C1 segment of cervical spinal cord (tissue), 14 donors: ENCODE measurements at places on chromosomes 6 and 20.

DNA sequence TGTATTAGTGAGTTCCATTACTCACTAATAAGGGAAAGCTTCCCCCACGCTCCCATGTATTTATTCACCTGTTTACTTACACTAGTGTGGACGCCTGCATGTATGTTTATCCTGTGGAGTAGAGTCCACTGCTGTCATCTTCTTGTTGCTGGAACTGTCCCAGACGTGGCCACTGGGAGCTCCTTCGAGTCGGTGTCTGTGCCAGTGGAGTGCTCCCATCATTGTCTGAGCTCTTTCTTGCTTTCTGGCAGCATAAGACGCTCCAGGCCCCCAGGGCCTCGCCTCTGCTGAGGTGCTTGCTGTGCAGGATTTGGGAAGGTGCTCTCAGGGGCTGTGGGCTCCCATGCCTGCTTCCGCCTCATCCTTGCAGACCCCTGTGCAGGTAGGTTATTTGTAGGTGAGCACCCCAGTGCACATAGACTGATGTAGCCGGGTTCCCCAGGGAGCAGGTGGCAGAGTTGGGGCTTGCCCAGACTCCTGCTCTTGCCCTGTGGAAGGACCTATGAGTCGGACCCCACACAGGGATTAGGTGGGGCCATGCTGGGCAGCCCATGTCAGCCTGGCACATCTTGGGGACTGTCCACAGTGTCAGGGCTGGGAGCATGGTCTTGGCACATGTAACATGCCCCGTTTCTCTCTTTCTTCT, 16.6 kb downstream of the PHACTR3 start:
- no peak for DNase-seq

- no peak for DNase-seq
These were observed 444.3 kb upstream of the NRSN1 start for GRCh38 chr6:23681743-23682142.

GRCh38 chr20:57821935-57822334, 112.1 kb upstream of the PMEPA1 start:
- no peak for DNase-seq

GRCh38 chr6:44558024-44558831, 170.7 kb downstream of the CDC5L start:
- DNase-seq: no peak

- no peak for DNase-seq
These were observed 95.7 kb downstream of the LY86 start for GRCh38 chr6:6683969-6684833.

- no peak for DNase-seq
These were observed 1014.9 kb upstream of the GJE1 start for GRCh38 chr6:141117874-141118273.

GRCh38 chr6:54284161-54284860, 23.9 kb upstream of the TINAG start:
- DNase-seq: no peak

DNA sequence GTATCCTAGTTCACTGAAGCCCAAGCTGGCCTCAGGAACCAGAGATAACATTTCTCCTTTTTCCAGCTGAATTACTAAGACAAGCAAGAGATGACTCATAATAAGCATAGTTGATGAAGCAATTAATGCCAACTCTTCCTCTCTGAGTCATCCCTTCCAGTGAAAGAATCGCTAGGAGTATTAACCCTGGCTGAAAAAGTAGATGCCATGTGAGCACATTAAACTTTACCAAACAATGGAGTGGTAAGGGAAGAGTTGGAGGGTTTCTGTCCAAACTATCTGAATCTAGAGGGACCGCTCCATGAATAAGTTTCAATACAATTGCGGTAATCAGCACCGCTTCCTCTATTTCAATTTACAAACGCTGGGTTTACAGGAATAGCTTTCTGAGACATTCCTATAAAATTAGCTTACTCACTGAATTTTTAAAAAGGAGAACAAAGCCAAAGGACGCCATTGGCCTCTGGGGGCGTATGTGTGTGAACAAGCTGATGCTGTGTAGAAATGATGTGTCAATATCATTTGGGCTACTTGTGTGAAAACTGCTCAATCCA, 48.3 kb downstream of the ATXN1 start:
- no peak for DNase-seq

GRCh38 chr6:110421749-110422443, 6.5 kb upstream of the DDO start:
- DNase-seq: no peak

DNA sequence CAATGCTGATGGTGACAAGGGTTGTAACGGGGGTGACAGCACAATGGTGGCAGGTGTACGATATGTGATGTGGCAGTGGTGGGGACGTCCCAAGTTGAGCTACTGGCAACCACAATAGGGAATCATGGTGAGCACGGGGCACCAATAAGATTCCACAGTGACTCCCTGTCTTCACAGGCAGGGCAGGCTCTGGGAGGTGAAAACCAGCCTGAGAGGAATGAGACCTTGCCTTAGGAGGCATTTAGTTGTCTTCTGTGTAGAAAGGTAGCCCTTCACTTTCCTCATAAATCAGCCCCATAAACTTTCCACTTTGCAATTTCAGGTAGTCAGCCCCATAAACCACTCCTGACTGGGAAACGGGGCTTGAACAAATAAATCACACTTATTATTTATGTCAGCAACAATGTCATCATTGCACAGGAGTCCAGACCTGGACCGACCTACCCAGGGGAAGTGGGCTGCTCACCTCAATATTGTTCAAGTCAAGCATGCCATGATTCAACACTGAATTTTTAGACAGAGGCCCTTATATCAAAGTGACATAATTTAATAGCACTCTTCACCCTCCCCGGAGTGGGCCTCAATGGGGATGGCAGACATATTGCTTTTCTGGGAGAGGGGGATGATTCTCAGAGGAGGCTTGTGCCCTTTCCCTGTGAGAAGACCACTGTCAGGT, 150.8 kb downstream of the CDC5L start:
- DNase-seq: no peak

DNA sequence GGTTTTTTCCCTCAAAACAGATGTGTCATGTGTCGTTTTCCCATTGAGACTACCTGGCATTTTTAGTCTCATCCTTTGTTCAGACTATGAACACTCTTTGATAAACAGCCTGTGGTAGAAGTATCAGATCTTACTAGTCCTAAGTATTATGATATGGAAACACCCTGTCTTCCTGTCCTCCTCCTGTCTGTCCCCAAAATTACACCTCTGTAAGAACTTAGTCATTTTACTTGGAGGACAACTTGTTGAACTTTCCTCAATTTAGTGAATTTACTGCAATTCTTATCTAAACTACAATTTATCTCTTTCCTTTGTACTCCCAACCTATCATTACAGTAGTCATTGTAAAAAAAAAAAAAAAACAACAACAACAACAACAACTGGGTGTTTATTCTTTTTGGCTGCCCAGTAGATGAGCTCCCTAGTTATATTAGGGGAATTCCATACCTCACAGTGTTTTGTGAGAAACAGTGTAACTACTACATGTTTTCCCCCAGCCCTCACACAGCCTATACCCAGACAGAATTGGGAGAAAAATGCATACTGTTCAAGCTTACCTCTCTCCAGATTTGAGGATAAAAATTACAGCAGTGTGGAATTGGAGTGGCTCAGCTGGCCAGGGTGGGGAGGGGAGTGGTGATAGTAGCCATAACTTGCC, 18.5 kb upstream of the ERVFRD-1 start:
- no peak for DNase-seq

- DNase-seq: no peak
These were observed 26.0 kb downstream of the TRAM2 start for GRCh38 chr6:52550870-52551269.

GRCh38 chr20:3383878-3384495, 23.5 kb downstream of the DNAAF9 start:
- no peak for DNase-seq

DNA sequence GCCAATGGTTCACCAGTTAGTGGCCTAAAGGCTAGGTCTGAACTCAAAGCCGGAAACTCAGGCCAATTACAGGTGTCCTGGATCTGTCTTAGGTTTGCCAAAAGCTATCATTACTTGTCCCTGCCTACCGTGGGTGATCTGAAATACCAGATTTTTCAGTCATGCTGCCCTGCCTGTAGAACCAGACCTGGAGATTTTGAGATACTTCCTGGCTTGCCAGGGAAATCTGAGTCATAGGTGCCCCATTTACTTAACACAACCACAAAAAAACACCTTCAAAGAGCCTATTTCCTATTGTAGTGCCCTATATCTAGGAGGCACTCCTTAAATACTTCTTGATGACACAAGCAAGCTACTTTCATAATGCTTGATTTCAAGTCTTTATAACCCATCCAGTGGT, 13.9 kb upstream of the RANBP9 start:
- no peak for DNase-seq

GRCh38 chr6:143328876-143329275, 121.6 kb downstream of the ADAT2 start:
- DNase-seq: no peak

- no peak for DNase-seq
These were observed 110.9 kb upstream of the LAMP5 start for GRCh38 chr20:9403448-9403847.

DNA sequence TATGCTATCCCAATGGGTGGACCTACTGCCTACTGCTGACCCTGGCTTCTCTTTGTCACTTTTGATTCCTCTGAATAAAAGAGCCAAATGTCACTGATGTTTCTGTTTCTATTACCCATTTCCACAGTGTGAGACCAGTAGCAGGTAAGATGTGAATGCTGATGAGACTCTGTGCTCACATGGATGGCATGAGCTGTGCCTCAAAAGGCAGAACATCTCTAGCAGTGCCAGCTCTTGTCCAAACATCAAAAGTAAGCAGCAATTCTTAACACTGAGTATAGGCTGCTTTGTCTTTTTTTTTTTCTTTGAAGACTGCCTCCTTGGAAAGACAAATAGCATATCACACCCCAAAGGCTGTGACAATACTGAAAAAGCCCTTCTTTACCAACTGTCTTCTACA, 459.2 kb upstream of the RUNX2 start:
- no peak for DNase-seq

DNA sequence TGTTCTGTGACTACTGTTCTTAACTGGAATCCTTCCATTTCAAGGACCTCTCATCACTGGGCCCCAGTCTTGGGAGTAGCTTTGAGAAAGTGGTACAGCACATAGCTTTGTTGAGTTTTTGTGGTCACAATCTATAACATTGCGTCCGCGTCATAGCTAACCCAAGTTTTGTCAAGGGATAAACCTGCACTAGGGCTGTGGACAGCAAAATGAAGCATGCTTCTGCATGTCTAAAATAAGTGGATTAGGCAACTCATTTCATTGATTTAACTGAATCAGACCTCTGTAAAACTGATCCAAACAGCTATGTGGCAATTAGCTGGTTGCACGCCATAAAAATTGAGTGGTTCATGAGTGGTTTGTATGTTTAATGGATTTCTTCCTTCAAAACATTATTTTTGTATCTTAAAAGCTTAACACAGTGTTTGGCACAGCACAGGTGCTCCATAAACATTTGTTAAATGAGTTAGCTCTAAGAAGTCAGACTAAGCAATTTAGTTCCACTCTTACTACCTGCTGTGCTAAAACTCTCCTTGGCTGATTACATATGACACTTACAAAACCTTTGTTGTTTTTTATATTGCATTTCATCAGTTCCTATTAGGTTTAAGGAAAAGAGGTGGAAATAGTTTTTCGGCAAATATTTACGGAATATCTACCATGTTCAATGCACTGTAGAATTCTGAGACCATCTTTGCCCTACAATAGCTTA, 160.3 kb upstream of the ATXN1 start:
- DNase-seq: no peak

DNA sequence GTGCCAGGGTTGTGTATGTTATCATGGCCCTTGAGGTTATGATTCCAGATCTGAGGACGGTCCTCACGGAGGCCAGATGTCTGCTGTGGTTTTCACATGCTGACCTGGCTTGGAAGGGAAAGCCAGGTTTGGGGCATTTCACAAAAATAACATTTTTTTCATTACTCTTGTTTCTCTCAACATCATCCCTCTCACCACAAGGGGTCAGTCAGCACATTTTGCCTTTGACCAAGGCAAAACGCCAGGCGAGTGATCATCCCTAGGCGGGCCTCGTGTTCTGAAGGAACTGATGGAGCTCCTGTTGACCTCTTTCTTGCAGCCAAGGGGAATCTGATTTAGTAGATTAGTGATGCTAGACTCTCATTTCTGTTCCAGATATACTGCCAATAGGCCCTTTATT, 133.5 kb downstream of the TBC1D7 start:
- DNase-seq: peak; percentile 21

DNA sequence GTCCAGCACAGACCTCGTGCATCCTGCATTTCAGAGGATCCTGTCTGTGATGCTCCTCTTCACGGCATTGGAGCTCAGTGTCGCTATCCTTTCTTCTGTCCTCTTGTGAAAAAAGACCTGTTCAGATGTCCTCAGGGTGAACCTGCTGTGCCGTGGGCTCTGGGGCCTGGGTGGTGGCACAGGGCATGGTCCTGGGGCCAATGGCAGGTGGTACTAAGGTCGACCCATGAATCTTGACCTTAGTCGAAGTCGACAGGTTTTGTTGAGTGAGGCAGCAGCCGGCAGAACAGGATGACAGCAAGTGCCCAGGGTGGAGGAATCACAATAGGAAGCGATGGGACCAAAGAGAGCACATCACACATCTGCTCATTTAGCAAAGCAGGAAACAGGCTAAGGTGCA, 22.0 kb upstream of the MAS1L start:
- no peak for DNase-seq

DNA sequence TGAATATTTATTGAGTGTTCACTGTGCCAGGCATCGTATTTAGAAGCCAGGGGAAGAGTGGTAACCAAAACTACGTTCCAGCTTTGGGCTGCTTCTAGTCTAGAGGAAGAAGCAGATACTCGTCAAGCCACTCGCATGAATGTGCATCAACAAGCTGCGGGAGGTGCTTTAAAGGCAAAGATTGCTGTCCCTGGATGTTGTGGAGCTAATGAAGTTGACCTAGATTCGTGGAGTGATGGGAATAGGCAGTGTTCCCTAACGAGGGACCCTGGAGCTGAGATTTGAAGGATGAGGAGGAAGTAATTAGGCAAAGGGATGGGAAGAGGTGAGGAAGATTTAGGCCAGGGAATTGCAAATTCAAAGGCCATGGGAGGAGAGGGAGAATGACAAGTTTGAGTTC, 118.9 kb downstream of the TMEM170B start:
- DNase-seq: no peak

DNA sequence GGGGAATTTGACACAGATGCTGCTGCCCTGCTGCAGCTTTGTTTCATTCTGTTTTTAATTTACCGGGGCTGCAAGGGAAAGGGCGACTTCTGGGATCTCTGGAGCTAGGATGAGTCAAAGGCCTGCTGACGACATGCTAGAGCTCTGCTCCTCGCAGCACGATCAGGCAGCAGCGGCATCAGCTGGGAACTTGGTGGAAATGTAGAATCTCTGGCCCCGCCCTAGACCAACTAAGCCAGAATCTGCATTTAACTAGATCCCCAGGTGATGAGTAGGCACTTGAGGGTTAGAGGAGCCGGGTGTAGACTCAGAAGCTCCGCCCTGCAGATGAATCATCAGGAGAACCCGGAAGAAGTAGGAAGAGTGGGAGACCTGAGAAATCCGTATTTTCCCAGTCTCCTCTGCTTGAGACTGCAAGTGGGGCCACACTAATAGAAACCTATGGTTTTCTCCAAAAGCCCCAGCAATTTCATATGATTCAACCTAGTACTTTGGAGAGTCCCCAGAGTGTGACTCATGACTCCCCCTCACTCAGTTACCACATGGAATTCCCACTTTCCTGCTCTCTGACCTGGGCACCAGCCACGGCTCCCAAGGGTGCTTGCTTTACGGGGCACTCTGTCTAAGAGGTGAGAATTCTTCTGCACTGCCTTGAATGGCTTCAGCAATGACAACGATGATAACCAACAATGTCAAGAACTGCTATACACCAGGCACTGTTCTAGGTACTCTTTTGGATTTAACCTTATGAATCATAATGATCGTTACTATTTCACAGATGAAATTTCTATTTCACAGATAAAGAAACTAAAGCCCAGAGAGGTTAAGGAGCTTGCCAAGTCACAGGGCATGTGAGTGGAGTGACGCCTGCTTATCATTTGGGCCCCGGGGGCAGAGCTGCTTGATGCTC, 18.1 kb downstream of the TUBB2B start:
- no peak for DNase-seq
